ENCODE measurements at places on chromosomes 2 and 18.

DNA sequence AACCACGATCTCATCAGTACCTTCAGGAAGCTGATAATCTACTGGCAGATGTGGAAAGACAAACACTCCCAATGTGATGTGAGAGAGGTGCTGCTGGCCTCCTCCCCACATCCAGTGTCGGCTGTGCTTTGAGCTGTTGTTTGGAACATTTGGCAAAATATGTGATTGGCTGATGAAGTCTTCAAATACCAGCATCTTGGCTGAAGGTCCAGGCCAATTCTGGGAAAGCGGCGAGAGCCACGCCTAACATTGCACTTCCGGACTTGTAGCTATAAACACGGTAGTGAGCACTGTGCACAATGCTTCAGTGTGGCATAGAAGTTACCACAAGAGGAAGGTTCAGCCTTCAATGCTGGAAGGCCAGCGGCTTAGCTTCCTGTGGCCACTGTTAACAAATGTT lies 198.8 kb downstream of the DCDC2C start:
- no peak for DNase-seq

DNA sequence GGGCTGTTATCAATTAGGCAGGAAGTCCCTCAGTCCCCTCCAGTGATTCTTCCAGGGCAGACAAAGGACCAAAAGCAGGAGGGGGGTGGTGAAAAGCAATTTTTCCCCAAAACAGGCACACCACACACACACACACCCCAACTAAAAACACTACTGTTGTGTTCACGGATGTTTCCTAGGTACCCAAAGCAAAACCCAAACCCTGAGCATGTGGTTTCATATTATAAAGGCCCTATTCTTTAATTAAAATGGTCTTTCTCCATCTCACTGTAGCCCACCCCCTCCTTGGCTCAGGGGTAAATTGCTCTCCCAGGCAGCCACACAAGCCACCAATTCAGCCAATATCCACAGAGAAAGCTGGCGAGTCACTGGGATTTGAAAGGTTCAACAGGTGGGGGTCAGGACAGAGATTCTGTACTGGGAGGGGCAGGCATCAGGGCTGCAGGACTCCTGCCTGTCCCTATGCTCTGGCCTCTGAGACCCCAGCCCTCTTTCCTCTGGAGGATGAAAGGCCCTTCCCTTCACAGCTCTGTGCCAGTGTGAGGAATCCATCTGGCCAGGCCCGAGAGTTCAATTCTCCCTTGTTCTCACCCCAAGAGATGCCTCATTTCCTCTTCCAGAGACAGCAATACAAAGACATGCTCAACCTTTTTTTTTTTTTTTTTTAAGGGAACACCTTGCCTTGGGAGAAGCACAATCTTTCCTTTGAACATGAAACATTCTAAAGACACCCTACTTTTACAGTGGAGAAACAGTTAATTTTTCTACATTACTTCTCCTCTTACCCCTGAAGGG lies 43.6 kb downstream of the SPRED2 start:
- no peak for DNase-seq

DNA sequence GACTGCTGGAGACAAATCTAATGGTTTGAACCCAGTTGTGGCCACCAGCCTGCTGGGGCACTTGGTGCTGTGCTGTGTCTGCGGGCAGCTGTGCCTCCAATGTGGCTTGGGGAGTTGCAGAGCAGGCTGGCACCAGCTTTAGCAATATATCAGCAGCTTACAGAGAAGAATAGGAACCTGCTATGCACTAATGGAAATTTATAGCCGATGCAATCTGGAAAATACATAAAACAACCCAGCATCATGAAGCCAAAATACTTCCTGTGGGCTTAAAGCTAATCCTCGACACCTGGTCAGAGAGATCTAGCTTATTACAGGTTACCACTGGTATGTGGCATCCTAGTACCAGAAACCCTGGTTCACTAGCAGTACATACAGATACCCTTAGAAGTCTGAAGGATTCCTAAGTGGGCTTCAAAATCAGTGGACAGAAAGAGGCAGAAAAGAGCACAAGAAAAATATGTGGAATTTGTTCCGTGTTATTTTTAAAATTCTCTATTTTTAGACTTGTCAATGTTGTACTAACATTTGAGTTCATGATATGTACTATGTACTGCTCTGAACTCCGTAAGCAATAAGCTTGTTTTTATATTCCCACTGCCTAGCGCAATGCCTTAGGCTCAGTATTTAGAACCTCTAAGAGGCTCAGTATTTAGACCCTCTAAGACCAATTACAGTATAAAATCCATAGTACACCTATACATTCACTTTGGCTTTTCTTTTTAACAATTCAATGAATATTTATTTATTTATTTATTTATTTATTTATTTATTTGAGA lies 194.7 kb downstream of the UXS1 start:
- DNase-seq = no peak

- DNase-seq = no peak
Observed at GRCh38 chr2:41420219-41420618, 627.6 kb upstream of the PKDCC start.

GRCh38 chr18:24502667-24503523 lies 42.5 kb downstream of the HRH4 start:
- no peak for DNase-seq

GRCh38 chr18:76451396-76452331 lies 43.4 kb downstream of the ZNF516 start:
- no peak for DNase-seq

All from activated T-helper 9 cell treated with anti-CD3 and anti-CD28 coated beads, Interleukin-2, amount 50 U/mL, for 16 hours (primary cell).